ENCODE measurements at places on chromosomes 1 and 21.

DNA sequence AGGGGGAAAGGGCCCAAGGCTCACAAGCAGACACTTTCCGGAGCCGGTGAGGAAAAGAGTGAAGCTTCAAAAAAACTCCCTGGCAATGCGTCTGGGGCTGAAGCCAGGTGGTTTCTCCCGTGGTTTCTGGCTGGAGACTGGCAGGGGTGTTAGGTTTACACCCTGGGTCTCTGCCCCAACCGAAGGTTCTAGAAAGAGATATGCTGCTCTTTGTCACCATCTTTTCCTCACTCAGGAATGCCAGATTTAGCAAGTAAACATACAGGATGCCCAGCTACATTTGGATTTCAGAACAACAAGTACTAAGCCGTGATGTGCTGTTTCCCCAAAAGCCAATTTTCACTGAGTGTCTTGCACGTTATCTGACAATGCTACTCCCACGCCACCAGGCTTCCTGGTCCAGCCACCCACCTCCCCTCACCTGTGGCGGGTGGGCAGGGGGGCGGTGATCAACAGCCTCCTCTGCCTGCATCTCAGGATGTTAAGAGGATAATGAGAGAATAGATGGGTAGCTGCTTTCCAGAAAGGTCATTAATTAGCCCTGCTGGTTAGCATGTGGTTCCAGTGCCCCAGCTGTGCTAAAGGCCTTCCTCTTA lies 69.6 kb upstream of the OLIG2 start:
- no peak for DNase-seq
- H3K4me3 ChIP-seq = no peak overlapping the region
- H3K27me3 ChIP-seq = peaks cover 68% of the 10 kb centered on the region
- no peaks in the 10 kb centered on the region for H3K36me3 ChIP-seq

DNA sequence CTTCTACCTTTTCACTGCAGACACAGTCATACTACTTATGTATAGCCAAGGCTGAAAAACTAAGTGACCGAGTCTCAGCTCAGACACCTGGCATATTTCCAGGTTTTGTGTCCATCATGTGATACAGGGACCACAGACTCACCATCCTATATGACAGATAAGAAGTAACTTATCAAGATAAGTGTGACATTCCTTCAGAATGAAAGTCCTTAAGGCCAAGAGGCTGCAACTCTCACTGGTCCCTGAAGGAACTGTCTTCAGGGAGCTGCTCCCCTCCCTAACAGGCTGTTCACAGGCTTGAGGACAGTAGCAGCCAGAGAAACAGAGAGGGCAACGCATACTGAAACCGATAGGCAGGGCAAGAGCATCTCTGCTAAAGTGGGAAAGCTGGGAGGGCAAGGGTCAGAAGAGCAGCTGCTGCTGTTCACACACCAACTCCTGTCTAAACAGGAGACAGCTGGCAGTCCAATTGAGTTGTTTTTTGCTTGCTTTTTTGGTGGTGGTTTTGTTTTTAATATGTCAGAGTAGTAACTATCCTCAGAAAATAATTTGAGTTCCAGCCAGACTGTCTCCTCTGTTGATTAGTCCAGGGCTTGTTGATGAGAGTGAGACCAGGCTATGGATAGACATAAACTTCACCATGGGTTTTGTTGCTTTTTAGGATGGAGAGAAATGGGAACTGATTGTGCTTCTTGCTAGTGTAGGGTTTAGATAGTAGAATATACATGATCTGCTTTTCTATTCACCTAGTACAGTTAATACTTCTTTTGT lies 67.7 kb downstream of the MACF1 start:
- no peak for DNase-seq
- peaks cover 35% of the 10 kb centered on the region for H3K36me3 ChIP-seq

GRCh38 chr1:208159555-208160258 lies 84.5 kb downstream of the PLXNA2 start:
- H3K27me3 ChIP-seq = peaks cover 37% of the 10 kb centered on the region
- no peak overlapping the region for H3K4me3 ChIP-seq
- no peak overlapping the region for H3K27ac ChIP-seq
- H3K4me1 ChIP-seq = no peaks in the 10 kb centered on the region

DNA sequence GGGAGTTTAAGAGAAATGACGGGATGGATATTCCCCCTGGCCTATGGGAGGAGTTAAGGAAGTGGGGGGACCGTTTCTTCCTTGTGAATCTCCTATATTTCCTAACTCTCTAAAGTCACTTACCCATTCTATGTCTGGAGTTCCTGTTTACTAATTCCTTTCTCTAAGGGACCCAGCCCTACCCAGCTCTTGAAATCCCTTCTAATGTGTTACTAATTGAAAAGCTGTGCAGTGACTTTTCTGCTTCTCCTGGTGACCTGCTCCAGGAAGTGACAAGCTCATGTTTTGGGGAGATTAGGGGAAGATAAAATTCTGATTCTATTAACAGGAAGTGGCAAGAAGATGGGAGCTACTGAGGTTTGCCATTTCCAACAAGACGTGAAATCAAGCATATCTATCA lies 4.0 kb upstream of the SAMSN1 start:
- peaks cover 17% of the 10 kb centered on the region for H3K36me3 ChIP-seq
- no peaks in the 10 kb centered on the region for H3K27me3 ChIP-seq
- no peak for DNase-seq
- peak overlapping the region; percentile 29 for H3K4me3 ChIP-seq
- H3K27ac ChIP-seq = peak overlapping the region; percentile 73

GRCh38 chr1:152656459-152656858 lies 6.7 kb upstream of the LCE2D start:
- no peak overlapping the region for H3K27ac ChIP-seq
- no peaks in the 10 kb centered on the region for H3K36me3 ChIP-seq
- H3K27me3 ChIP-seq = peaks cover 17% of the 10 kb centered on the region
- H3K4me3 ChIP-seq = no peak overlapping the region

GRCh38 chr1:93667642-93668041 lies 14.0 kb downstream of the BCAR3 start:
- H3K36me3 ChIP-seq = no peaks in the 10 kb centered on the region
- no peak overlapping the region for H3K4me3 ChIP-seq
- peaks cover 2% of the 10 kb centered on the region for H3K27me3 ChIP-seq
- no peak for DNase-seq
- peaks cover 2% of the 10 kb centered on the region for H3K4me1 ChIP-seq
- H3K27ac ChIP-seq = no peak overlapping the region

- no peak overlapping the region for H3K4me3 ChIP-seq
- no peaks in the 10 kb centered on the region for H3K36me3 ChIP-seq
- no peaks in the 10 kb centered on the region for H3K4me1 ChIP-seq
Observed at GRCh38 chr1:14482784-14483450, 115.6 kb upstream of the KAZN start.

DNA sequence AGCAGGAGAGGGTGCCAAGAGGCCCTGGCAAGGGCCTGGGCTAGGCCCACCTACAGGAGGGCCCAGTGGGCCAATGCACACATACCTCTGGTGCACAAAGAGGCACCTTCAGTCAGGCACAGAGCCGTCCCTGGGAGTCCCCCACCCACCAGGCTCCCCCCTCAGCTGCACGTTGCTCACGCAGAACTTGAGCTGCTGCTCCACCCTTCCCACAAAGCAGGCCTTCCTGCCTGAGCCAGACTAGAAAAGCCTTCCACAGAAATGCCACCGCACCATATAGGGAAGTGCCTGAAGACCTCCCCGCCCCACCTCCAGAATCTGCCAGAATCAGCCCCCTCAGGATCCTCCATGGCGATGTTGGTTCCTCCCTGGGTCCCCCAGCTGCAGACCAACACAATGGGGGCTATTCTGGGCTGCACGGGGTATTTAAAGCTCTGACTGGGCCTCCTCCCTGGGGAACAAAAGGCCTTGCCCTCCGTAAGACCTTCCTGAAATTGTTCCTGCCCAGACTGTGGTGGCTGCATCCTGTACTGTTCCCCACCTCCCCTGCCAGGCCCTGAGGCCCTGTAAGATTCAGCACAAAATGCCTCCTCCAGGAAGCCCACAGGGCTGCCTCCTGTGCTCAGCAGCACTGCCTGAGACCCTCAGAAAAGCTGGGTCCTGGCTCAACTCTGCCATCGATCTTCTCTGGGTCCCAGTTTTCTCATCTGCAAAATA lies 27.2 kb downstream of the HSPG2 start:
- no peaks in the 10 kb centered on the region for H3K27me3 ChIP-seq
- H3K27ac ChIP-seq = no peak overlapping the region
- H3K4me3 ChIP-seq = no peak overlapping the region
- DNase-seq = no peak

DNA sequence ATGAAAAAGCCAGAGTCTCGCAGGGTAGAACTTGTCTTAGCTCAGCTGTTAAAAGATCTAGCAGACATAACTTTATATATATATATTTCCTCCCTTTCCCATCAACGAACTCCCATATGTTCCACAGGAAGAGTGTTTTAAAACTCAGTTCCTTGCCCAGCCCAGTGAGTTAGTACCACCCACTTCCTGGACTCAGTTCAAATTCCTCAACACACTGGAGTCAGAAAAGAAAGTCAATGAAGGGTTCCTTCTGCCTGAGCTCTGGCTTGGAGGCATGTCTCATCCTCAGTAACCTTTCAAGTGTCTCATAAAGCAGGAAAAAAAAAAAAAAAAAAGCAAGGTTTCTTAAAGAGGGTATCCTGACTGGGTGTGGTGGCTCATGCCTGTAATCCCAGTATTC lies 15.6 kb downstream of the TPM3 start:
- peaks cover 82% of the 10 kb centered on the region for H3K36me3 ChIP-seq
- H3K4me1 ChIP-seq = peaks cover 79% of the 10 kb centered on the region
- no peak overlapping the region for H3K4me3 ChIP-seq
- H3K27ac ChIP-seq = peak overlapping the region; percentile 23
- H3K27me3 ChIP-seq = no peaks in the 10 kb centered on the region

DNA sequence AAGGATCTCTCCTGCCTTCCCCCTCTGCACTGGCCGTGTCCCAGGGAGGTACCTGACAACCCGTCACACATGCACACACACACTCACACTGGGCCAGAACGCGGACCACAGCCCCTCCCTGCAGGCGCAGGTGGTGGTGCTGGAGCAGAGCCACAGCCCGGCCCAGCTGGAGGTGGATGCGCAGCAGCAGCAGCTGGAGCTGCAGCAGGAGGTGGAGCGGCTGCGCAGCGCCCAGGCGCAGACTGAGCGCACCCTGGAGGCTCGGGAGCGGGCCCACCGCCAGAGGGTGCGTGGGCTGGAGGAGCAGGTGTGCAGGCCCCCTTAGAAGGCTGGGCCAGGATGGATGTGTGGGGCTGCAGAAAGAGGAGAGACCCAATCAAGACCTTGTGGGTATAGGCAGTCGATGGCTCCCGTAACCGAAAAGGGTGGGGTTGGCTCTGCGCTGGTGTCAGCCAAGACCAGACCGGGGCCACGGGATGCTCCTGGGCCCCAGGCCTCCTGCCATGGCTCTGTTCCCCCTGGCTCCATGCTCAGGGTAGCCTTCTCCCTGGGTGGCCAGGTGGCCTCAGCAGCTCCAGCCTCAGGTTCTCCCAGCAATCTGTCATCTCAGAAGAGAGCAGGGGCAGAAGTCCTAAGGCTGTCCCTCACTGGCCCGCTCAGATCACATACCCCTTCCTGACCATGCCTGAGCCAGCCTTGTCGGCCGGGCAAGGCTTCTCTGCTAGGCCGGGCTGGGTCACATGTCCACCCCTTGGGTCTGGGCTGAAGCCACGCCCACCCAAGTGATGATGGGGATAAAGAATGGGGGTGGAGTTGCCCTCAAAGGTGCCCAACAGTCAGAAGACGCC lies 8.9 kb downstream of the MFAP2 start:
- no peak for DNase-seq
- no peak overlapping the region for H3K4me3 ChIP-seq
- H3K27ac ChIP-seq = no peak overlapping the region
- no peaks in the 10 kb centered on the region for H3K27me3 ChIP-seq
- no peaks in the 10 kb centered on the region for H3K4me1 ChIP-seq
- no peaks in the 10 kb centered on the region for H3K36me3 ChIP-seq

DNA sequence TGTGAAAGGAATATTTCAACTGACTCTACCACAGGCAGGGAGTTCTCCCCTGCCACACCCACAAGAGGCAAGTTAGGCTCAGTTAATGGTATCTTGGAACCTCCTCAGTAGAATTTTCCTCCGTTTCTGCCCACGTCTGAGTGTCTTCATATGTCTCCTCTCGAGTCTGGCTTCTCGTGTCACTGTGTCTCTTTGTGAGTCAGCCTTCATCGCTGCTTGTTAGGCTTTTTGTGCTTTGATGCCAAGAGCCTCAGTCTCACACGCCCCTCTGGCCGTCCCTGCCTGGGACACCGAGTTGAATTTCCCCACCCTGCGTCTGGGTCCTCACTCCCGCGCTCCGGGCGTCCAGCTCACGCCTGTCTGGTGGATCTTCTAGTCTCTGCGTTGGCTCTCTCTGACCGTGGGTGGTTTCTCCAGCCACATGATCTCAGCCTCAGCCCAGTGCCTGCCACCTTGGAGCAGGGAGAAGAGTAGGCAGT lies 125.7 kb upstream of the GADD45A start:
- no peak overlapping the region for H3K27ac ChIP-seq
- peaks cover 2% of the 10 kb centered on the region for H3K27me3 ChIP-seq
- no peak overlapping the region for H3K4me3 ChIP-seq
- peaks cover 5% of the 10 kb centered on the region for H3K4me1 ChIP-seq
- no peak for DNase-seq
- no peaks in the 10 kb centered on the region for H3K36me3 ChIP-seq

- DNase-seq = no peak
- peaks cover 41% of the 10 kb centered on the region for H3K36me3 ChIP-seq
Observed at GRCh38 chr1:28273216-28273860, 14.0 kb downstream of the SESN2 start.

DNA sequence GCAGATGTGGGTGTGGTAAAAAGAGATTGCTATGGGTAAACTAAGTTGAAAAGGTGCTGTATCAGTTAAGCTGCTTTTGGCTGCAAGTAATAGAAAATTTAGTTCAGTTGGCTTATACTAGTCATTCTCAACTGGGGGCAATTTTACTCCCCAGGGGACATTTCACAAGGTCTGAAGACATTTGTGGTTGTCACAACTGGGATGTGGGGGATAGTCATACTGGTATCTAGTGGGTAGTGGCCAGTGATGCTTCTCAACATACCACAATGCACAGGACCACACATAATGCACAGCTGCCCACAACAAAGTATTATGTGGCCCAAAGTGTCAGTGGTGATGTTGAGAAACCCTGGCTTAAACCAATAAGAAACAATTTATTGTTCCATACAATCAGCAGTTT lies 31.4 kb downstream of the SERTAD4 start:
- H3K27ac ChIP-seq = no peak overlapping the region
- H3K4me3 ChIP-seq = no peak overlapping the region
- no peak for DNase-seq
- H3K27me3 ChIP-seq = peaks cover 9% of the 10 kb centered on the region

- DNase-seq = peak; percentile 27
- H3K27ac ChIP-seq = no peak overlapping the region
- no peak overlapping the region for H3K4me3 ChIP-seq
- H3K4me1 ChIP-seq = peaks cover 10% of the 10 kb centered on the region
Observed at GRCh38 chr1:86774305-86775295, 70.2 kb downstream of the SH3GLB1 start.

DNA sequence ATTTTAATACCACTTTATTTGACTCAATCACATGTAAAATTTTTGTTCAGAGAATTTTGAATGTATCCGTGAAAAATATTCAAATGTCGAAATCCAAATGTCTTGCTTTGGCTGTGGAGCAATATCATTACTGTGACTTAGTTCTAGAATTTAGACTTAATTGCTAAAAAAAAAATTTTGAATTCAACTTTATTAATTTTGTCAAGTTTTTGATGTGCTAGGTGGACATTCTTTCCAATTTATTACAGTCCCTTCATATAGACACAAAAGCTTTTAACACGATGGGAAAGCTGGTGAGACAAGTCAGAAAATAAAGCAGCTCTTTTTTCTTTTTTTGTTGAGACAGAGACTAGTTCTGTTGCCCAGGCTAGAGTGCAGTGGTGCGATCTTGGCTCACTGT lies 62.6 kb downstream of the DDR2 start:
- no peak overlapping the region for H3K4me3 ChIP-seq
- peaks cover 9% of the 10 kb centered on the region for H3K27me3 ChIP-seq
- no peak for DNase-seq
- H3K4me1 ChIP-seq = no peaks in the 10 kb centered on the region
- no peaks in the 10 kb centered on the region for H3K36me3 ChIP-seq

GRCh38 chr21:15190837-15191236 lies 126.0 kb upstream of the NRIP1 start:
- no peaks in the 10 kb centered on the region for H3K4me1 ChIP-seq
- no peaks in the 10 kb centered on the region for H3K36me3 ChIP-seq
- H3K27me3 ChIP-seq = peaks cover 2% of the 10 kb centered on the region

Data from activated CD4-positive, alpha-beta memory T cell treated with anti-CD3 and anti-CD28 coated beads, Interleukin-2, amount 10 ng/mL, durations not matched to agents 7 days and 5 days (primary cell).